ENCODE measurements at places on chromosomes 4 and X.
A peak's percentile ranks its signal among the peaks of the same experiment; 100 is the strongest.

DNA sequence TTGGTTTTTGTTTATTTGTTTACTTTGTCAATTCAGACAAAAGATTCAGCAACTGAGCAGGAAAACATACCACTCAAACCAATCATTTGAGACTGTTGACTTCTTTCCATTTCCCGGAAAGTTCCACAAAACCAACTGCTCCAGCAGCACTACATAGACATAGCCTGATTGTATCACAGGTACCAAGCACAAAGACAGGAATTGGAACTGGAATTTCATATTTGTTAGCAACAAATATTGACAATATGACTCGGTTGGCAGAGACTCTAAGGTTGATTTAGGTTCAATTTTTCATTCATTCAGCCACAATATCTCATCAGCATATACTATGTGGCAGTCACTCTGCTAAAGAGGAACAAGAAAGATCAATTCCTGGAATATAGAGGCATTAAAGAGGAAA, 364.0 kb downstream of the ZIC3 start:
- no peak for DNase-seq

DNA sequence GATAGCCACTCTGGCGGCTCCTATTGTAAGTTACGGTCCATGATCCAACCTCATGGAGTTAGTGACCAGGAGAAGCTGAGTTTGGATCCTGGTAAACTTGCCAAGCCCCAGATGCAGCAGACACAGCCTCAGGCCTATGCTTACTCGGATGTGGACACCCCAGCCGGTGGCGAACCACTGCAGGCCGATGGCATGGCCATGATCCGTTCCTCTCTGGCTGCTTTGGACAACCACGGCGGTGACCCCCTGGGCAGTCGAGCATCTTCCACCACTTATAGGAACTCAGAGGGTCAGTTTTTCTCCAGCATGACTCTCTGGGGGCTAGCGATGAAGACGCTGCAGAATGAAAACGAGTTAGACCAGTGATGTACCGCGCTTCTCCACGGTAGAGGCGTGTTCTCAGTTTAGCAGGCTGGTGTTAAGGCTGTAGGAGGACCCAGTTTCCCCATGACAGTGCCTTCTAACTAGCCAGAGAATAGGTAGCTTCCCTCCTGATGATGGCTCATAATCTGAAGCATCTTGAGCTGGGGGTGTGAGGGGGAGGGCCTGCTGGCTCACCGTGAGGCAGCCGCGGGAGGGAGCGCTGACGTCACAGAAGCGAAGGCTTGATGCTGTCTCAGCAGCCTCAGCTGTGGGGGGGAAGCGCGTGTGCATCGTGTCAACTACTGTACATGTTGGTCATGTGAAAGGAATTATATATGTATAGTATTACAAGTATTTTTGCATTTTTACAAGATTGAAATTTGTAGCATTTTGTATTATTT, 31.1 kb downstream of the ZBTB49 start:
- no peak for DNase-seq

DNA sequence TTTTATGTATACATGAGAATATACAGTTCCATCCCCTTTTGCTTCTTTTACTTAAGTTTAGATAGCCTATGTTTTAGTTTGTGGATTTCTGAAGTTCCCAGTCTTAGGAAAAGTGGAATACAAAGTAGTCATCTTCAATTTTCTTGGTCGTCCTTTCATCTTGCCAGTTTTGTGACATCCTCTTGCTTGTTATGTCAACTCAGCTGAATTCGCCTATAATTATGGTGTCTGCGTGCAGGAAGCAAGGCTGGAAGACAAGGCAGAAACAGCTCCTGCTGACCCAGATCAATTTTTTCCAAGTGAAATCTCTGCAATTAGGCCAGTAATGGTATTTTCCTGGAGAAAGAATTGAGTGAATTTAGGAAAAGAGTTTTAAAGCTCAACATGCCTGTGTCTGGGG, 28.1 kb upstream of the NYX start:
- DNase-seq: no peak

DNA sequence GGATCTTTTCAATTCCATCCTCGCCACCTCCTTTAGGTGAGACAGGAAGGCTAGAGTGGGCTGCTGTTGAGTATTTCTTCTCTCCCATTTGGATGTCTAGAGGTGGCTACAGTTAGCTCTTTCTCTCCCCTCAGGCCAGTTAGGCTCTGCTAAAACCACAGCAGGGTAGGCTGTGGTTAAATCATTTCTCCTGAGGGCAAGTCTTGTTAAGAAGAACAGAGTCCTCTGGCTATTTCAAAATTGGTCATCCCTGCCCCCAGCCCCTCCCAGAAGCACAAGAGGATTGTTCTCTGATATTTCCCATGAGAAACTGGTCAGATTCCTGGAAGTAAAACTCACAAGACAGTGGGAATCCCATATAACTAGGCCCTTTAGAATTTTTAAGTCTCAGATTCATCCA, 1359.5 kb downstream of the TECRL start:
- DNase-seq: no peak

DNA sequence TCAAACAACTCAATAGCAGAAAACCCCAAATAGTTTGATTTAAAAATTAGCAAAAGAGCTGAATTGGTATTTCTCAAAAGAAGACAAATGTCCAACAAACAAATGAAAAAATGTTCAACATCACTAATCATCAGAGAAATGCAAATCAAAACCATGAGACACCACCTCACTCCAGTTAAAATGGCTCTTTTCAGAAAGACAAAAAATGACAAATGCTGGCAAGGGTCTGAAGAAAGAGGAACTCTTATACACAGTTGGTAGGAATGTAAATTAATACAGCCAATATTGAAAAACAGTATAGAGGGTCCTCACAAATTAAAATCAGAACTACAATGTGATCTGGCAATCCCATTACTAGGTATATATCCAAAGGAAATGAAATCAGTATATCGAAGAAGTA, 70.4 kb downstream of the FBXL5 start:
- DNase-seq: no peak

DNA sequence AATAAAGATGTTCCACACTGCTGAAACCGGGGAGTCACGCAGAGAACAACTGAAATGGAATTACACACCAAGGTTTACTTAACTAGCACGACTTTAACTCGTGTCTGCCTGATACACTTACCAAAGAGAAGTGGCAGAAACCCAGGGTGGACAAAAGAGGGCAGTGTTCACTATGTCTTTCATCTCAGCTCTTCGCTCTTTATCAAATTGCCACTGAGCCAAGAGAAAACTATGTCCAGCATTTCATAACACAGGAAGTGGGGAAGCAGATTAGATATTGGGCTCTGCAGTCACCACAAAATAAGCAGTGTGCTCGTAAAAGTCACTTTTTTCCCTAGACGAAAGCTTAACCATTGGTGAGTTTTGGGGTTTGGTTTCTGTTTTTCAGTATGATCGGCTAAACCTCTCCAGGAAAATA, 155.7 kb downstream of the CHIC2 start:
- peak; percentile 52 for DNase-seq

GRCh38 chr4:87005369-87005689, 70.5 kb downstream of the AFF1 start:
- no peak for DNase-seq

DNA sequence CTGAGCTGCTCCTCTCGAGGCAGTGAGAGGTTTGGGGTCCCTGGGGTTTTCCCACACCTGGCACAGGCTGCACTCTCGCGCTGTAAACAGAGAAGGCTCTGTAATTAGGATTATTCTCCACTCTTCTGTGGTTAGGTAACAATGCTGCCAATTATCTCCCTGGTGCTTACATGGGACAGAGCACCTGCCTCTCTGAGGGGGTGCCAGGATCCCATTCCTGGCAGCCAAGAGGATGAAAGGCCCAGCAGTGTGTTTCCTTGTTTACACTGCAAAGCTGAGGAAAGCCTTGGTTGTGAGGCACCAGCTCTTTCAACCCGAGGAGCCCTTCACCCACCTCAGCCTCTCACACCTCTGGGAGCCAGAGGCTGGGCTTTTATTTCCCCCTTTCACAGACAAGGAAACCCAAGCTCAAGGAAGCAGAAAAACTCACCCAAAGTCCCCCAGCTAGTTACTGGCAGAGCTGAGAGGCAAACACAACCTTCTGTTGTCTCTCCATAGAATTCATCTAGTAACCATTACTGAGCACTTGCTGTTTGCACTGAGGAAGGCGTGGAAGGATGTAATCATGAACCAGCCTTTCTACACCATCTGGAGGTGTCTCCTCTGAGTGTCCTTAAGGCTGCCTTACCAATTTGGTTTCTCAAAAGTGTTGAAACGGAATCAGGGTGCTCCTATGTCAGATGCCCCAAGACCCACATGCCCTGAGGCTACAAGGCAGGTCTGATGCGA, 39.7 kb upstream of the PROM1 start:
- DNase-seq: peak; percentile 81

GRCh38 chr4:6226506-6226905, 26.2 kb upstream of the JAKMIP1 start:
- DNase-seq: no peak

DNA sequence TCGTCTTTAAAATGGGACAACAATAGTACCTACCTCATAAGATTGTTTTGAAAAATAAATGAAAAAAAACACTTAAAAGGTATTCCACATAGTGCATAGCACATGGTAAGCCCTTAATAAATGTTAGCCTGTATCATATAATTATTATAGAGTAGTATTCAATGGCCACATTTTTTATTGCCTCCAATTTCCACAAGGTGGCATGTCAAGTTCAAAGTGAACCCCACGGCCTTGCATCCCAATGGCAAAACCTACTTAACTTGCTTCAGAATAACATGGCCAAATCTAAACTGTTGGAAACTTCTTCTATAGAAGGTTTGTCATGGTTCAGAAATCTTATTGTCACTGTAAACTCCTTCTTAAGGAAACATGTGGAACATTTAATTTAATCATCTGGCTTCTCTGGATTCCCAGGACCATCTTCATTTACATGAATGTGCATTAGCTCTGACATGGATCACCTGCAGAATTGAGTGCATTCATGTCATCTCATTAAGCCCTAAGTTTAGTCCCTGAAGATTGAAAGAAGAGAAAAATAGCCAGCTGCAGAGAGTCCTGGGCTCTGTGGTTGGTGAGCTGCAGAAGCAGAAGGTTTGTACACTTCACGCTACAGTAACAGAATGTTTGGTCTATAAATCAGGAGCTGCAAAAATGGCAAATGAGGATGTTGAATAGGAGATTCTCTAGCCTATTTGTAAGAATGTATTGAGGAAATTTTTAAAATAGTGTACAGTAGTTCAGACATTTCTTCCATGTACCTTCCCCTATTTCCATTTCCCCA, 61.0 kb downstream of the ANXA3 start:
- DNase-seq: no peak

GRCh38 chr4:188078116-188078515, 31.3 kb downstream of the TRIML2 start:
- DNase-seq: no peak

DNA sequence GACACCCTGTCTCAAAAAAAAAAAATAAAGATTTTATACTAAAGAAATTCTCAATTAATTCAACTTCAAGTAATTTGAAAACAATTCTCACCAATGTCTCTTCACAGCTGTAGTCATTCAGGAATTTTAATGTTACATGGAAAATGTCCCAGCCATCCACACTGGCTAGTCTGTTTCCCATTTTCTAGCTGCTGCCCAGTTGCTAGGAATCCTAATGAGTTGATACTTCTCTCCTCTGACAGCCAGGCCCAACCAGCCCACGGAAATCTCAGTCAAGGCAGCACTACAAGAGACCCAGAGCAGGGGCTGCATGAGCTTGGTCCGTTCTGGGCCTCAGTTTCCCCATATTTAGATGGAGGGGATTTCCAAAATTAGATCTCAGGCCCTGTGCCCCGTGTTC, 59.1 kb downstream of the CASP3 start:
- DNase-seq: no peak

- no peak for DNase-seq
These were observed 18.0 kb downstream of the CXCL2 start for GRCh38 chr4:74081035-74081434.

DNA sequence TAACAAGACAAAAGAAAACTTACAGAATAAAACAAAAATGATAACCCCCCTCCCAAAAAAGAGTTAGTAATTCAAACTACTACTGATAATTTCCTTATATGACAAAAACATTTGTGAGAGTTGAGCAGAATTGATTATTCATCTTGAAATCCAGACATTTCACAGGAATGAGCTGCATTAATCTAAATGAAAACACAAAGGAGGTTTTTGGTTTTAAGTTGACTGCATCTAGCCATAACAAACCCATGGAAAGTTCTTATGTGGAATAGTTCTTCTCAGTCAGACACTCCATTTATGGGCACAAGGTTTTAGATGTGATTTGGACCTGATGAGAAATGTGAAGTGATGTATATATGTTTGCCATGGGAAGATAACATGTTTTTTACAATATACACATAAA, 95.4 kb downstream of the VCX2 start:
- DNase-seq: no peak

GRCh38 chr4:149121023-149121404, 678.8 kb upstream of the NR3C2 start:
- no peak for DNase-seq

Measured in DMS79 treated with DMSO at 0.1 percent for 48 hours (cell line).